ENCODE measurements at places on chromosomes 6 and 20.

GRCh38 chr6:138401960-138402837 is 1.8 kb upstream of the HEBP2 start:
- ATAC-seq, result no peak

DNA sequence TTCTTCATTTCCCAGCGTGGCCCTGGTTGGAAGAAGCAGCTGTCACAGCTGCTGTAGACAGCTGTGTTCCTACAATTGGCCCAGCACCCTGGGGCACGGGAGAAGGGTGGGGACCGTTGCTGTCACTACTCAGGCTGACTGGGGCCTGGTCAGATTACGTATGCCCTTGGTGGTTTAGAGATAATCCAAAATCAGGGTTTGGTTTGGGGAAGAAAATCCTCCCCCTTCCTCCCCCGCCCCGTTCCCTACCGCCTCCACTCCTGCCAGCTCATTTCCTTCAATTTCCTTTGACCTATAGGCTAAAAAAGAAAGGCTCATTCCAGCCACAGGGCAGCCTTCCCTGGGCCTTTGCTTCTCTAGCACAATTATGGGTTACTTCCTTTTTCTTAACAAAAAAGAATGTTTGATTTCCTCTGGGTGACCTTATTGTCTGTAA is 292.7 kb downstream of the ESR1 start:
- no peak for ATAC-seq

- ATAC-seq, result peak; percentile 98
These were observed 16.7 kb upstream of the ENTPD6 start for GRCh38 chr20:25178563-25179438.

- no peak for ATAC-seq
These were observed 11.0 kb downstream of the TTBK1 start for GRCh38 chr6:43254138-43254817.

DNA sequence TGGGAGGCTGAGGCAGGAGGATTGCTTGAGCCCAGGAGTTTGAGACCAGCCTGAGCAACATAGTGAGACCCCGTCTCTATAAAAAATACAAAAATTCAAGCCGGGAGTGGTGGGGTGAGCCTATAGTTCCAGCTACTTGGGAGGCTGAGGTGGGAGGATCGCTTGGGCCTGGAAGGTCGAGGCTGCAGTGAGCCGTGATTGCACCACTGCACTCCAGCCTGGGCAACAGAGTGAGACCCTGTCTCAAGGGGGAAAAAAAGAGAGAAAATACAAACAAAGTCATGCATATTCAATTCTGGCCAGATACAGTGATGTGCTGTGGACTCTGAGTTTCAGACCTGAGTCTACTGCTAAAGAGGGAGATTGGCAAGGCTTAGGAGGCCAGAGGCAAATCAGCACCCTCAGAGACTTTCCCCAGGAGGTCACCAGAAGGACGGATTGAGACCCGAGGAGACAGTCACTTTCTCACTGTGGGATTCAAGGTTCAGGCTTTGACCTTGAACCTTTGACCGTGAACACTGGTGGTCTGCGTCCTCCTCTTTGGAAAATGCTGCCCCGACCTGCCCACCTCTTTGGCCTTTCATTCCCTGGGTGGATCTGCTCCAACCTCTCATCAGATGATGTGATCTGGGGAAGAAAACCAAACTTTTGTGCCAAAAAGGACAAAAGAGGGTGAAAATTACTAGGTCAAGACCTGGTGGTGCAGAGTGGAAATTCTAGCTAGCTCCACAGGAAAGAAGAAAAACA is 31.2 kb downstream of the TGM2 start:
- no peak for ATAC-seq

Data from motor neuron (in vitro differentiated cells).